Gastrocnemius medialis (tissue), 4 donors: ENCODE measurements at places on chromosomes 6 and 20. TPM values are rescaled to one million over a fixed set of nuclear protein-coding genes. Genes with fewer than 3 reads are reported as not detected.

The KCNB1 gene
- 7.6 TPM for total RNA-seq

DNA sequence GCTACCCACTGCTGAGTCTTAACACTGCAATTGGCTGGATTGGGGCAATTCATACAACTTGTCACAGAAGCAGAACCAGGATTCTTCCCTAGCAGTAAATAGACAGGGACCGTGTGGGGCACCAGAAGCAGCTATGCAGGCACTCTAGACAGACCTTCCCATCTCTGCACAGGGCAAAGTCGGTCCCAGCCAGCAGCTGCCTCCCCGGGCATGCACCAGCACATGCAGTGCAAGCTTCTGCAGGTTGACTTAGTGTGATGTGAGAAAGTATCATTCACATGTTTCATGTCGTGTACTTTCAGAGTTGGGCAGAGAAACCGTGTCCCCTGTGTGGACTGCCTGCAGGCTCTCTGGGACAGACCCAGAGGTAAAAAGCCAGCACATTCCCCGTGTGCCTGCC lies 98.0 kb upstream of the FOXA2 start:
- DNase-seq: no peak

DNA sequence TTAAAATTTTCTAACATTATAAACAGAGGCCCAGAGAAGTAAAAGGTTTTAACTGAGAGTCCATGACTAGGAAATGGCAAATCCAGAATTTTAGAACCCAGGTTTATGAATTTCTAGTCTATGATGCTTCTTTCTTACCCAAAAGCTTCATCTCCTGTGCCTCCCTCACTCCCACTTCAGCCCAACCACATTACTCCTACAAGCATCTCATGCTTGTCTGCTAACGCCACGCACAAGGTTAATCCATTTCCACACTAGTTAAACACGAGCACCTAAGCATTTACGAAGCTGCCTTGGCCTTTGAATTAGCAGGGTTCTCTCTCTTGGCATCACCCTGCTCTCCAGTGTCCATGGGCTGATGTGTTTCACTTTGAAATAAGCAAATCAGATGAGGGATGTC lies 32.0 kb downstream of the TNFRSF21 start:
- no peak for DNase-seq

The FRK gene
- 1.7 TPM for total RNA-seq

The OPRM1 gene
- total RNA-seq: not detected

DNA sequence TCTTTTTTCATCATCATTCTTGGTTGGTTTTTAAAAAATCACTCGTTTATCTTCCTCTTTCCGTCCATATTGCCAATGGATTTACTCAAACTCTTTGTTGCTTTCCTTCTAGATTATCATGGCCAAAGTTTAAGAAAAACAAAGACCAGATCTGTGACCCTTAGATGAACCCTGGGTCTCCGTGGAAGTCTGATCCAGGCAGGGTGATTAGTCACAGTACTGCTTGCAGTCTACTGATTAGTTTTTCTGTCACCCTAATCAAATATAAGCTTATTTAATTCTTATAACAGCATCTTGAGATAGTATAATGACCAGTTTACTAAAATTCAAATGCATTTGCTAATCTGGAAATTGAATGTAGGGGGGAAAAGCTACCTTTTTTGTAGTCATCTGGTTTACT lies 6.0 kb upstream of the SMIM28 start:
- no peak for DNase-seq

DNA sequence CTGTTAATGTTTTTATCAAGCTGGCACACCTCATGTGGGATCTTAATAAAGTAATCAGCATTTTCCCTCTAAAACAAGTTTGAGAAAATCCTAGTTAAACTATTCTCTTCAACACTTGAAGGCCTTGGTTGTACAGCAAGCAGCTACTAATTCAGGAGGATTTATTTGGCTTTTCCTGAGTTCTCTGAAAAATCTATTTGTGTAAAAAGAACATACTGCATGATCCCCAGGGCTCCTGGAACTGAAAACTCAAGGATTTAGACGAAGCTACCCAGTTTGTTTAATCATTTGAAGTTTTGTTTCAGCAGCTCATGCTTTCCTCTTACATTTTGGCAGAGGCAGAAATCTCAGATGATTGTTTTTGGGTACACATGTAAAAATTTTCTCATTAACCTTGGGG lies 309.6 kb upstream of the FLRT3 start:
- DNase-seq: no peak

DNA sequence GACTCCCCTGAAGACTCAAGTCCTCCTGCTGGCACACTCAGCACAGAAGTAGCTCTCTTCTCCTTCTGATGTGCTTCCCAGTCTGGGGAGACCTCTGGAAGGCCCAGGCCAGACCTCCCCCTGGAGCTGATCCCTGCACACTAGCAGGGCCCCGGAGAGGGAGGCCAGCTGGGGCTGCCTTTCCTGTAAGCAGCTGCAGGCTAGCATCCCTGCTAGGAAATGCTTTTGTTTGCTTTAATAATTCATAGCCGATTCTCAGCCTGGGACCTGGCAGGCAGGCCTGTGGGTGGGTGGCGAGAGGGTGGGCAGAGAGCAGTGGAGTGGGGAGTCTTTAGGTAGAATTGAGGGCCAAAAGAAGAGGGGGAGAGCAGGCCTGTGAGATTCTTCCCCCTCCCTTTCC lies 5.2 kb downstream of the EBF4 start:
- DNase-seq: no peak

GRCh38 chr6:83872386-83873118 lies 13.1 kb downstream of the CYB5R4 start:
- no peak for DNase-seq

GRCh38 chr6:39924283-39924682 lies 10.0 kb downstream of the MOCS1 start:
- DNase-seq: no peak

GRCh38 chr20:8447262-8448120 lies 315.4 kb downstream of the PLCB1 start:
- no peak for DNase-seq

DNA sequence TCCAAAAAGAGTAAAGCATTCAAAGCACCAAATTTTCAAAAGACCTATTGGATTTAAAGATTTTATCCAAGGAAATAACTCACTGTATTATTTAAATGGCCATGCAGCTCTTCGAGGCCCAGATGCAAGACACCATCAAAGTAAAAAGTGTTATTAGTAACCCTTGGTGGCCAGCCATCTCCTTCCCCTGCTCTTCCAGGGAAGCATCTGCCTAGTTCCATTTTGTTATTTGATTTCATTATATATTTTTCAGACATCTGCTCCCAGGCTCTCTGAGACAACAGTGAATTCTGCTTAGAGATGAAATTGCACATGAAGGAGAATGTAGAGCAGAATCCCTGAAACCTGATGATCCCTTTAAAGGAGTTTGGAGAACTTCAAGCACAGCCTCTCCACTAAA lies 252.3 kb upstream of the TBX18 start:
- no peak for DNase-seq

DNA sequence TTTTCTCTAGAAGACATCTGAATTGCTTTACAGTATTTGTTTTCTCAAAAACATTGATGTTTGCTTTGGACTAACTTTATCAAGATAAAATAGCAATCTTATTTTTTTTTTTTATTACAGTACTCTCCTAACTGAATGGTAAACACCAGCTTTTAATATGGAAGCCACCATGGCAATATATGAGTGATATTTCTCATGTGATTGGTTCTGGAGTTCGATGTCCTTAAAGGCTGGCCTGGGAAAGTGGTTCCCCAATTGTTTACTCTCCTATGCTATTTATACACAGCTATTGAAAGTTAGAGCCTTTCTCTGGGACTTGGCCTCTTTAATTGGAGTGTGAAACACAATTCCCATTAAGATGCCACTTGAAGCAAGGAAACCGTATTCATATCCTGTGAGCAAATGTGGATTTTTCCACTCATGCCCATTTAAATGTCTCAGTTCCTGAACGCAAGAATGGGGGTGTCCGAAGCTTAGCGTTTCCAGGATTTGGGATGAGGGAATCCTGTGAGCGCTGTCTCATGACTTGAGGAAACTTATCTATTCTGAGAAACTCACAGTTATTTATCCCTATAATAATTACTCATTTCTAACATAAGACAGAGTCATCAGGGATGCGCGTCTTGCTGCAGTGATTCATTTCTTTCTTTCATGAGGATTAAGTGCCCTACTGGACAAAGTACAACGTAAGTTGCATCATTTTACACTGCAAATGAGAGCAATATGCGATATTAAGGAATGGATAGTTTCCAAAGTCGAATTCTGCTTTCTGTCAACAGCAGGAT lies 143.3 kb upstream of the PREP start:
- DNase-seq: no peak

The MEP1A gene
- not detected for total RNA-seq

The CLPSL2 gene
- total RNA-seq: not detected

GRCh38 chr6:5246141-5247097 lies 14.3 kb downstream of the LYRM4 start:
- no peak for DNase-seq

- no peak for DNase-seq
These were observed 54.7 kb downstream of the BMP5 start for GRCh38 chr6:55820696-55821095.

The TRAPPC3L gene
- not detected for total RNA-seq

The SLC22A1 gene
- total RNA-seq: 1.4 TPM

DNA sequence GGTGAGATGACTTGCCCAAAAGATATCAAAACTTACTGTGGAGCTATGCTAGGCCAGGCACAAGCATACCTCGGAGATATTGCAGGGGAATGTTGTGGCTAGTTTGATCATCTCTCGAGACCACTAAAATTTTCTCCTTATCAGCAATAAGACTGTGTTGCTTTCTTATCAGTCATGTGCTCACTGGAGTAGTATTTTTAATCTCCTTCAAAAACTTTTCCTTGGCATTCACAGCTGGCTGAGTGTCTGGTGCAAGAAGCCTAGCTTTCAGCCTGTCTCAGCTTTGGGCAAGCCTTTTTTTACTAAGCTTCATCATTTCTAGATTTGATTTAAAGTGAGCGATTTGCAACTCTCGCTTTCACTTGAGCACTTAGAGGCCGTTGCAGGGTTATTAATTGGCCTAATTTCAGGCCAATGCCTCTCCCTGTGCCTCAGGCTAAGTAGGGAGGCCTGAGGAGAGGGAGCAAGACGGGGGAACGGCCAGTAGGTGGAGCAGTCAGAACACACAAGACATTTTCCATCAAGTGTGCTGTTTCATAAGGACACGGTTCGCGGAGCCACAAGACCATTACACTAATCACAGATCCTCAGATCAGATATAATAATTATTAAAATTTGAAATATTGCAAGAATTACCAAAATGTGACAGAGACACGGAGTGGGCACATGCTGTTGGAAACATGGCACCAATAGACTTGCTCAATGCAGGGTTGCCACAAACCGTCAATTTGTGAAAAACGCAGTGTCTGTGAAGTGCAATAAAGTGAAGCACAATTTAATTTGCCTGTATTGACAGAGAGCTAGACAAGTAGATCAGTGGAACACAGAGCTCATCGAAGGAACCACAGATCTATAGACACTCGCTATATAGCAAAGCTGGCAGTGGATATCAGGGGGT lies 106.8 kb upstream of the SIRPG start:
- peak; percentile 40 for DNase-seq

The PAX1 gene
- not detected for total RNA-seq

- DNase-seq: peak; percentile 70
These were observed at the start of gene FOXC1 for GRCh38 chr6:1609648-1610496. Gene FOXC1, plus strand, starts transcription at chr6:1609915. Its CDS starts 531 bp downstream, at chr6:1610446.

- no peak for DNase-seq
These were observed 24.6 kb upstream of the ZBTB24 start for GRCh38 chr6:109507490-109508072.

The ARHGAP18 gene
- 5.3 TPM for total RNA-seq

- peak; percentile 76 for DNase-seq
These were observed 390.1 kb upstream of the CITED2 start for GRCh38 chr6:139764498-139764986.

DNA sequence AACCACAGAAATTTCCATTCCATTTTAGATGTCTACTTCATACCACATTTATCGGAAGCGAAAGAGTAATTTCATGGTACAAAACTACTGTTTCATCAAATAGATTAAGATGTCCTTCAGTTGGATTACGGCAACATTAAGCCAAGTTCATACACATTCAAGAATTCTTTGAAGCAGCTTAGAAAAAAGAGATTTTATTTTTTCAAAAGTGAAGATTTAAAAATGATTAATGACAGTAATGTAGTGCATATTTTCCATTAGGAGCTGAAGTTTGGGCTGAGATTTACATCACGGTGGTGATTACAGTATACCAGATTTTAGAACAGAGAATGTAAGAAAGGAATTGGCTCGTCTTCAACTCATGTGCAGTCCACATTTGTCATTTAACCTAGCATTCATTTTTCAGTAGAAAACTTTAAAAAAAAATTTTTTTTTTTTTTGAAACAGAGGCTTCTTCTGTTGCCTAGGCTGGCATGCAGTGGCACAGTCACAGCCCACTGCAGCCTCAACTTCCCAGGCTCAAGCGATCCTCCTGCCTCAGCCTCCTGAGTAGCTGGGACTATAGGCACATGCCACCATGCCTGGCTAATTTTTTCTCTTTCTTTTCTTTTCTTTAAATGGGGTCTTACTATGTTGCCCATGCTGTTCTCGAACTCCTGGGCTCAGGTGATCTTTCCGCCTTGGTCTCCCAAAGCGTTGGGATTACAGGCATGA lies 1.9 kb downstream of the SYNJ2 start:
- DNase-seq: no peak

DNA sequence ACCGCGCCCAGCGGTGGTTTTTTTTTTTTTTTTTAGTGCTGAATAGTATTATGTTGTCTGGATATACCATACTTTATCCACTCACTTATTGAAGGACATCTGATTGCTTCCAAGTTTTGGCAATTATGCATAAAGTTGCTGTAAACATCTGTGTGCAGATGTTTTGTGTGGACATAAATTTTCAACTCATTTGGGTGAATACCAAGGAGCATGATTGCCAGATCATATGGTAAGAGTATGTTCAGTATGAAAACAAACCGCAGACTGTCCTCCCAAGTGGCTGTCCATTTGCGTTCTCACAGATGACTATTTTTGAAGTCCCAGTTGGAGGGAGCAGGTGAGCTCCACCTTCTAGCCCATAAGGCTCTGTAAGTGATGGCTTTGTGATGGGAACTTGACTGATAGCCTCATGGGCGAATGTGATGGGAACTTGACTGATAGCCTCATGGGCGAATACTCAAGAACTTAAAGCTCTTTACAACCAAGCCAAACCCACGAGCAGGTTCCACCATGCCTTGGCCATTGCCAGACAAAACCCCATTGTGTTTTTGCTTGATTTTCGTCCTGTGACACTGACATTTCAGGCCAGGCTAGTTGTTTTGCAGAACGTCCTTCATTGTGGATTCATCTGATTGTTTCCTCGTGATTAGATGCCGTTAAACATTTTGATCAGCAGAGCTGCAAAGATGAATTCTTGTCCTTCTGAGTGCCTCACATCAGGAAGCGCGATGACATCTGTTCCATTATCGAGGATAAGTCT lies 51.0 kb downstream of the ZBTB2 start:
- DNase-seq: no peak

DNA sequence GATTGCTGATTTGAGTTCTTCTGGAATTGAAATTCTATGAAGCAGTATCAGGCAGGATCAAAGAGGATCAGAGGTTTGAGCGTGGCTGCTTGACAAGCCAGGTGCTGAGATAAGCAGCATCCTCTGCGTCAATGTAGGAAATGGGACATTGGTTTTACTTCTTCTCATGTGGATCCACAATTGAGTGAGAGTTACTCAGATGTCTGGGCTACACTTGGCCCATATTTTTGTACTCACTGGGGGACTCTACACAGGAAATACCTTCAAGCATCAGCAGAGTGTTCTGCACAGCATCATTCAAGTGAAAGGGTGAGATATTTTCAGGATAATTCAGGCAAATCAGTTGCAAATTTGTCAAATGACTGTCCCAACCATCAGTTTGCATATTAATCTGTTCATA lies 613.9 kb upstream of the ARID1B start:
- DNase-seq: no peak

- DNase-seq: no peak
These were observed 718.9 kb downstream of the EYS start for GRCh38 chr6:64988148-64988547.
